ENCODE measurements at places on chromosomes 11 and 22.

GRCh38 chr11:132523929-132524328, 1008.4 kb downstream of the OPCML start:
- DNase-seq = no peak

- DNase-seq = no peak
Measured at GRCh38 chr11:114846416-114846791, 168.1 kb downstream of the NXPE2 start.

- DNase-seq = no peak
Measured at GRCh38 chr11:16359369-16359768, 3.0 kb upstream of the SOX6 start.

DNA sequence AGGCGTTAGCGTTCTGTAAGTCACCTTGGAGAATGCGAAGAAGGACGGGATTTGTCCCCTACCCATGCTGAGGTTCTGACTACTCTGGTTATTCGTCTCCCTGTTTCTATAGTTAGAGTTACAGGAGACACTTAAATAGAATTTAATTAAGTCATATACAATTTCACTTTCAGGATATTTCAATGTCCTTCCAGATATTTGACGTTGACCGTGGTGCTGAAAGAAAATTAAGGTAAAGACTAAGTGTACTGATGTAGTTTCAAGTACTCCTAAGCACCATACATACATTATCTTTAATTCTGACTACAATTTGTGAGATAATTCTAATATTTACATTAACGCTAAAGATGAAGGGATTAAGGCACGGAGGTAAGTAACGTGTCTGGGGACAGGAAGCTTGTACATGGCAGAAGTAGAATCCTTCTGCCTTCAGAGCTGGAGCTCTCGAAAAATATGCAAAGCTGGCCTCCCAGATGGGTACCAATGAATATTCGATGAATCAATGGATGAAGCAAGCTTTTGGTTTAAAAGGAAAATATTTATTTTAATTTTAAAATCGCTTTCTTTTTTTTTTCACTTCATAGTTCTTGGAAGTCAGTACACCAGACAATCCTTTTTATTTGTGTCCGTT, 539 bp upstream of the SLC36A4 start:
- DNase-seq = no peak

- no peak for DNase-seq
Measured at GRCh38 chr11:71399341-71399740, 48.9 kb downstream of the DHCR7 start.

- DNase-seq = no peak
Measured at GRCh38 chr11:130439160-130439519, 9.3 kb upstream of the ADAMTS15 start.

GRCh38 chr11:69252490-69252837, 41.5 kb upstream of the MYEOV start:
- DNase-seq = no peak

- no peak for DNase-seq
Measured at GRCh38 chr22:39289975-39290720, 29.3 kb downstream of the RPL3 start.

DNA sequence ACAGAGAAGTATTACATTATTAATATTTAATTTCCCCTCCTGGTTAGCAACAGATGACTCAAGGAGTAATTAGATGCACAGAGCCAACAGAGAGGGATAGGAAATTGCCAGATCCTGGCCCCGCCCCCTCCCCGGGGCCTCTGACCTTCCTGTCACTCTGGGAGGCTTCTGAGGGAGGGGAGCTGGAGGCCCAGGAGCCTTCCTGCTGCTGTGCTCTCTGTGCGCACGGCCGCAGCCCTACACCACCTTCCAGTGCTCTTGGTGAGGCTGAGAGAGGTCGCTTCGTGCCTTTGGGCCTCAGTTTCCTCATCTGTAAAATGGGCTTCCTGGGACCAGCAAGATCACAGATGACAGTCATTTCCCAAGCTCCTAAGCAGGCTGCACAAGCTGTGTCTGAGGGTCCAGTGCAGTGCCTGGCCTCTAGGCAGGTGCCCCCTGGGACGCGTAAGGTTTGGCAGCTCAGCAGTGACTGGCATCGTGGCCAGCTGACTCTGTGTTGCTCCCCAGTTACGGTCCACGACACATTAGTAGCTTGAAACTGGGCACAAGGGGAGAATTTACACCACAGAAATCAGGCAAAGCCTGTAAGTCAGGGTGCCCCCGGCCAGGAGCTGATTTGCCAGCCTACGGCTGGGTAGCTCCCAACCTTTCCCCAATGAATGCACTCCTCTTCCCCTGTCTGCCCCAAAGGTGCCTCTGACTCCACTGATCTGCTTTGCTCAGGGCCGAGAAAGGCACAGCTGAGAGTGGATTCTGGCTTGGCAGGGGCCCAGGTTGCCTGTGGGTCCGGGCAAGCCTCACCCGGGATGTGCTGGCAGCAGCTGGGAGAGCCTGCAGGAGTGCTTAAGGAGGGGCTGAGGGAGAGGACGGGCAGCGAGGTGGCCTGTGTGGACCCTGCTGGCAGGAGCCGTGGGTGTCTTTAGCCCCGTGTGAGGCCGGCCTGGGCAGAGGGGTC, 2.3 kb downstream of the ADORA2A start:
- peak; percentile 46 for DNase-seq
